ENCODE measurements at places on chromosomes 16 and 17.

DNA sequence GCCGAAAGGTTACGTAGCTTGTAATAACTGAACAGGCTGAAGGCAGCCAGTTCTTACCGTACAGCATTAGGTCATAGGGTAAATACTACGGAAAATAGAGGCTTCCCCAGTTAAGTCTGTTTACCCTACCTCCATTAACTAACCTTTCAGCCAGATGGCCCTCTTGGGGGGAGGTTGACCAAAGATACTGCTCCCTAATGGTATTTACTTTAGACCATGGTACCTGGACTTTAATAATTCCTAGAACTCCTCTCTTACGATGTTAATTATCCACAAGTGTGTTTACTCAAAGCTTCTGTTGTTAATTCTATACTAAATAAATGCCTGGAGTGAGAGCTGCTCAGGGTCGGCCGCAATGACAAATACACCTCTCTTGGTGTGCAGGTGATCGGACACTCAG is 9.8 kb upstream of the ADAT1 start:
- DNase-seq = no peak

- DNase-seq = no peak
Measured at GRCh38 chr17:21295036-21295952, 10.8 kb downstream of the MAP2K3 start.

- no peak for DNase-seq
Measured at GRCh38 chr16:12516621-12517309, 286.9 kb downstream of the CPPED1 start.

- DNase-seq = no peak
Measured at GRCh38 chr16:79312502-79312901, 288.0 kb downstream of the MAF start.

GRCh38 chr16:88768071-88768783 is 16.8 kb downstream of the PIEZO1 start:
- no peak for DNase-seq

- no peak for DNase-seq
Measured at GRCh38 chr16:78789561-78789960, 690.1 kb downstream of the WWOX start.

DNA sequence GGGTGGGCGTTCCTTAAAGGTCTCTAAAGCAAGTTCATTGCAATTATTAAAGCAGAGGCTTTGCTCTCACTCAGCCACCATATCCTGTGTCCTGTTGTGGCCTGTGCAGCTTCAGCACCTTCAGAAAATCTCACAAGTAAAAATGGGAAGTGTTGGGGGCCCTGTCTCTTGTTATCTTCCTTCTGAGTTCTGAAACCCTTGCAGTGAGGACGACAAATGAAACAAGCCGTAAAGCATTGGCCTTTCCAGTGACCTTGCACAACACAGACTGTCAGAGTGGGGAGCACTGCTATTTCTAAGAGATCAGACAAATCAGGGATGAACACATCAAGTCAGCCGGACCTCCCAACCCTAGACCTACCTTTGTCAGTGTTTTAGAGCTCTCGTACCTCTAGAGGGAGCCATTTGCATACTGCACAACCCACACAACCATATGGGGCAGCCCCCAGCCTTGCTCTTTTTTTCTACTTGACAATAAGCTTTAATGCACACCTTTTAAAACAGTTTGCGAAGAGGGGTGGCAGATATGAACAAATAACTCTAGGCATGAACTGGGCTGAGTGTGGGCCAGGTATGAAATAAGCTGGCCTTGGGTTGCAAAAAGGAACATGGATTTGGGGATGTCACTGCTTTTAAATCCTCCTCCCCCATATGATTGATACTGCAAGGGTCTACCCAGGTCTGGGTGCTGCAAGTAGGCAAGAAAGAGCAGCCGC is 89.8 kb downstream of the KATNIP start:
- DNase-seq = no peak

DNA sequence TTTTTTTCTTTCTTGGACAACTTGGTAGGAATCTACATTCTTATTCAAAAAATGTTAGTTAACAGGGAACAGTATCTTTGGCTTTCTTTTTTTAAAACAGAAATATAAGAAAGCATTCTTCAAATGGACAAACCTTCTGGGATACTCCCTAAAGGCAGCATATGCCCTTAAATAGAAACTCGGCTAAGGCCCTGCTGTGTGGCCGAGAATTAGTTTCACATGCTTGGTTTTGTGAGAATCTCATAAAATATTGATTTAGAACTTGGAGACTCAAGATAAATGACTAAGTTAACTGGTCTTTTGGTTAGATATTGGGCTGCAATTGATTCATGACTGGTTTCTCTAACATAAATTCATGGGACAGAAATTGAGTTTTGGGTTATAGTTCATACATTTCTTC is 359.9 kb upstream of the XYLT1 start:
- no peak for DNase-seq

- no peak for DNase-seq
Measured at GRCh38 chr16:672851-673250, 2.6 kb upstream of the RHBDL1 start.
